ENCODE measurements at places on chromosomes 7 and 10.

GRCh38 chr7:117077658-117078057, 124.4 kb downstream of the ST7 start:
- DNase-seq, result no peak

- no peak for DNase-seq
Measured at GRCh38 chr10:46541735-46542566, 14.5 kb downstream of the GPRIN2 start.

DNA sequence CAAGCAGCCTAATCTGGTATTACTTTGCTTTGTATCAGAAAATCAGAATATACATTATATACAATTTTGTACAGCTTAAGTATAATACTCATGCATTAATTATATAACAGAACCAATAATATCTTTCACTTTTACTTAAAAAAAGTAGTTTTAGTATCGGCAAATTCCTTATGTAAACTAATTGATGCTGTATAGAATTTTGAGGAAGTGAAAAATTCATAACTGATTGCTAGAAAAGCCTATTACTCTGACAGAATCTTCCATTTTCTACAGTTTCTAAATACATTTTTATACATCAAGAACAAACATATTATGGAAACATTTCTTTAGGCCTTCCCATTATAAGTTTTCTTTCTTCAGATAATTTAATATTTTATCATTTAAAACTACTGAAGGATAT, 124.0 kb upstream of the GPR22 start:
- no peak for DNase-seq

DNA sequence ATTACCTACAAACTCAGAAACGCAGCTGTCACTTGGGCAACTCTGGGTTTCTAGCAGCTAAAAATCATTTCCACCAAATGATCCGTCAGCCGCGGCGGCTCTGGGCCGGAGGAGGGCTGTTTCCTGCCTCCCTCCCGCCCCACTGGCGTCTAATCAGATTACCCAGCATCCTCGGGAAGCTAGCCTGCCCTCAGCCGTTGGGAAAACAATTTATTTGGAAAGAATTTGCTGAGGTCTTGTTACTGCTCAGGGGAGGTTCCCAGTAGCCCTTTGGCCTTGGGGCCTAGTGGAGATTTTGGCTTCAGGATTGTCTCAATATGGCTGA, 65.0 kb upstream of the ADGRA1 start:
- DNase-seq, result no peak

GRCh38 chr10:77505431-77506334, 131.9 kb downstream of the KCNMA1 start:
- no peak for DNase-seq

- no peak for DNase-seq
Measured at GRCh38 chr10:71436268-71437125, 39.8 kb downstream of the CDH23 start.

DNA sequence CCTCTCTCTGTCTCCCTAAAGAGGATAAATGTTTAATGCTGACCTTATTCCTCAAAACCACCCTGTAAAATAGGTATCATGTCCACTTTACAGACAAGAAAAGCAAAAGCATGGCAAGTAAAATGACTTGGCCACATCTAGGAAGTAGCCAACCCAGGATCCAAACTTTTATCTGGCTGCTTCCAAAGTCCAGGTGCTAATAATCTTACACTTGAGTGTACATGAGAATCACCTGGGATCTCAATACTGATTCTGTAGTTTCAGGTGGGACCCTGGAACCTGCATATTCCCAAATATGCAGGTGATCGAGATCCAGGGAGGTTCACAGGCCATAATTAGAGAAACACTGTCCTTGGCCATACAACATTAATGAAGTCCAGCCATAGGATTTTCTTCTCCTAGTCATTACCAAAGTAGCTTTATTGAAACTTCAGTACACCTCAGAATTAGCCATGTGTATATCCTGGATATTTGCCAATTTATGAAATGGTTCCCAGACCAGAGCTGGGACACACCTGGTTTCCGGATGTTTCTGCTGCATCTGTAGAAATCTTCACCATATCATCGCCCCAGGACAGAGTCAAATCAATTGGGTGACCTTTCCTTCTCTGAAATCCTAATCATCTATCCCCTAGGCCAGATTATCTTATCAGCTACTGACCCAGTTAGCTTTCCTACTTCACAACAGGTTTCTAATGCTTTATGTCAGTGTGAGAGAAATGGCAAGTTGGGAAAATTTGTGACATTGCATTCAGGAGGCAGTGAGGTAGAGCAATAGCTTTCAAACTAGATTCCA, 119.1 kb upstream of the KMT2E start:
- no peak for DNase-seq
